ENCODE measurements at places on chromosomes 5 and 9. TPM values are rescaled to one million over a fixed set of nuclear protein-coding genes. Genes with fewer than 3 reads are reported as not detected.

SPIN1 gene
- 100 TPM for total RNA-seq

FOXD4L3 gene
- total RNA-seq, result not detected

PTGDS gene
- 10.4 TPM for total RNA-seq

GRCh38 chr9:32928145-32928763 lies 73.2 kb downstream of the APTX start:
- no peak overlapping the region for H3K27ac ChIP-seq
- no peaks in the 10 kb centered on the region for H3K27me3 ChIP-seq
- H3K36me3 ChIP-seq, result no peaks in the 10 kb centered on the region

- H3K27me3 ChIP-seq, result no peaks in the 10 kb centered on the region
- no peaks in the 10 kb centered on the region for H3K36me3 ChIP-seq
- no peak overlapping the region for H3K4me3 ChIP-seq
These were observed 29.5 kb upstream of the LHFPL2 start for GRCh38 chr5:78677777-78678668.

- no peaks in the 10 kb centered on the region for H3K4me1 ChIP-seq
- no peaks in the 10 kb centered on the region for H3K27me3 ChIP-seq
- DNase-seq, result no peak
- no peak overlapping the region for H3K27ac ChIP-seq
These were observed 114.2 kb downstream of the EFNA5 start for GRCh38 chr5:107556575-107556974.

HTR1A gene
- total RNA-seq, result not detected

- no peaks in the 10 kb centered on the region for H3K36me3 ChIP-seq
- H3K4me3 ChIP-seq, result no peak overlapping the region
- H3K27ac ChIP-seq, result no peak overlapping the region
- no peaks in the 10 kb centered on the region for H3K4me1 ChIP-seq
These were observed 107.5 kb downstream of the CDH18 start for GRCh38 chr5:19880458-19880857.

GRCh38 chr9:121199921-121200320 lies 1.7 kb downstream of the RAB14 start:
- peak overlapping the region; percentile 96 for H3K27ac ChIP-seq
- peak overlapping the region; percentile 92 for H3K4me3 ChIP-seq
- H3K27me3 ChIP-seq, result no peaks in the 10 kb centered on the region
- no peaks in the 10 kb centered on the region for H3K36me3 ChIP-seq
- H3K4me1 ChIP-seq, result peaks cover 64% of the 10 kb centered on the region

DNA sequence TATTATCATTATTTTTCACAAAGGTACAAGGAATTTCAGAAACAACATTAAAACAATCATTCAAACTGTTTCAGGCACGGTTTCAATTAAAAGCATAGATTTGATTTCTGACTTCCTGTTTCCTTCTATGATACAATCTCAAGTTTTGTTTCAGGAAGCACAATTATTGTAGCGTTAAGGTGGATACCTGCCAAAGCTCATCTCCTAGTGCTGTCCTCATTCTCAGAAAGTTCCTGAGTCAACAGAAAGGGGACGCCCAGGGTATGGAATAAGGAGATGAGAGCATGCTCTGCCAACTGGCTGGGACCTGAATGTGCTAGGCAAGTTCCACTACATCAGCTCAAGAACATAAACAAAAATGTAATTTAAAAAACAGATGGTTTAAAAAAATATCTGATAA lies 2.0 kb upstream of the TRIM14 start:
- DNase-seq, result no peak
- peaks cover 4% of the 10 kb centered on the region for H3K4me1 ChIP-seq
- no peak overlapping the region for H3K4me3 ChIP-seq
- peak overlapping the region; percentile 35 for H3K27ac ChIP-seq
- H3K27me3 ChIP-seq, result no peaks in the 10 kb centered on the region

DNA sequence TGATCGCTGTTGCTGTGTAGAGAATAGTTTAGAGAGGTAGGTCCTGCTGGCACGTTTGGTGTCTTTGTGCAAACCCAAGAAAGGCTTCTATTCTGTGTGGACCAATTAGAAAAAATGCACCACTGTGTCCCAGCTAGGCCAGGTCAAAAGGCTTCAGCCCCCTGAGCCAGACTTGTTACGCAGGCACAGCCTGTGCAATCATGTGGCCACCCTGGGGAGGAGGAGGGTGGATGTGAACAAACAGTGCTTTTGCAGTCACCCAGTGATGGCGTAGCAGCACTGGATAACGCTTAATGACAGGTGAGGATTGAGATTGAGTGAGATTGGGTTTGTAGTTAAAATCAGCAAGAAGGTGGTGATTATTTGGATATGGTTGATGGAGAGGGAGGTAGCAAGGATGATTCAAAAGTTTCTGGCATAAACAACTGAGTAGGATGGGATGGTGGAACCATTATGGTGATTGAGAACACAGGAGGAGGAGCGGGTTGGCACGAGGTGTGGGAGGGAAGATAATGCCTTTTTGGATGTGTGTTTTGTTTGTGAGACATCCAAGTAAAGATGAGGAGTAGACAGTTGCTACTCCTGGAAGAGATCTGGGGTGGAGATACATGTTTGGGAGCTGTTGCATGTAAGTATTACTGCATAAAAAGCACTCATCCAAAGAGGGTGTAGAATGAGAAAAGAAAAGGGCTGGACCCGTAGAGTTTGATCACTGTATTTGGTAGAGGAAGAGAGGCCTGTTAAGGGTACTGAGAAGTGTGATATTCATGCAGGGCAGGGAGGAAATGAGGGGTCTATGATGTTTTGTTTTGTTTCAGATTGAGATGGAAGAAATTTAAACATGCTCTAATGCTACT lies 6.7 kb downstream of the GCNT1 start:
- peaks cover 3% of the 10 kb centered on the region for H3K4me1 ChIP-seq
- H3K36me3 ChIP-seq, result no peaks in the 10 kb centered on the region
- H3K27ac ChIP-seq, result no peak overlapping the region
- no peaks in the 10 kb centered on the region for H3K27me3 ChIP-seq

IQGAP2 gene
- 30.7 TPM for total RNA-seq

UBLCP1 gene
- total RNA-seq, result 22.8 TPM

PROB1 gene
- total RNA-seq, result 11.0 TPM

DNA sequence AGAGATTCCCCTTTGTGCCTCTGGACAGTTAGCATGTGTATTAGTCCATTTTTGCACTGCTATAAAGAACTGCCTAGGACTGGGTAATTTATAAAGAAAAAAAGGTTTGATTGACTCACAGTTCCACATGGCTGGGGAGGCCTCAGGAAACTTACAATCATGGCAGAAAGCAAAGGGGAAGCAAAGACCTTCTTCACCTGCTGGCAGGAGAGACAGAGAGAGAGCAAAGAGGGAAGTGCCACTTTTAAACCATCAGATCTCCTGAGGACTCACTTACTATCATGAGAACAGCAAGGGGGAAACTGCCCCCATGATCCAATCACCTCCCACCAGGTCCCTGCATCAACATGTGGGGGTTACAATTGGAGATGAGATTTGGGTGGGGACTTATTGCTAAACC lies 6.0 kb downstream of the CFAP90 start:
- H3K27me3 ChIP-seq, result peaks cover 47% of the 10 kb centered on the region
- H3K4me1 ChIP-seq, result peaks cover 6% of the 10 kb centered on the region
- no peak overlapping the region for H3K27ac ChIP-seq
- peak; percentile 70 for DNase-seq
- no peak overlapping the region for H3K4me3 ChIP-seq
- no peaks in the 10 kb centered on the region for H3K36me3 ChIP-seq

Measured in esophagus muscularis mucosa (tissue), 4 donors.